ENCODE measurements at places on chromosomes 16 and 17.

- DNase-seq: peak; percentile 83
These were observed 31.0 kb upstream of the SLC5A10 start for GRCh38 chr17:18920911-18921441.

GRCh38 chr17:41163828-41164227 is 3.3 kb upstream of the KRTAP4-4 start:
- DNase-seq: no peak

DNA sequence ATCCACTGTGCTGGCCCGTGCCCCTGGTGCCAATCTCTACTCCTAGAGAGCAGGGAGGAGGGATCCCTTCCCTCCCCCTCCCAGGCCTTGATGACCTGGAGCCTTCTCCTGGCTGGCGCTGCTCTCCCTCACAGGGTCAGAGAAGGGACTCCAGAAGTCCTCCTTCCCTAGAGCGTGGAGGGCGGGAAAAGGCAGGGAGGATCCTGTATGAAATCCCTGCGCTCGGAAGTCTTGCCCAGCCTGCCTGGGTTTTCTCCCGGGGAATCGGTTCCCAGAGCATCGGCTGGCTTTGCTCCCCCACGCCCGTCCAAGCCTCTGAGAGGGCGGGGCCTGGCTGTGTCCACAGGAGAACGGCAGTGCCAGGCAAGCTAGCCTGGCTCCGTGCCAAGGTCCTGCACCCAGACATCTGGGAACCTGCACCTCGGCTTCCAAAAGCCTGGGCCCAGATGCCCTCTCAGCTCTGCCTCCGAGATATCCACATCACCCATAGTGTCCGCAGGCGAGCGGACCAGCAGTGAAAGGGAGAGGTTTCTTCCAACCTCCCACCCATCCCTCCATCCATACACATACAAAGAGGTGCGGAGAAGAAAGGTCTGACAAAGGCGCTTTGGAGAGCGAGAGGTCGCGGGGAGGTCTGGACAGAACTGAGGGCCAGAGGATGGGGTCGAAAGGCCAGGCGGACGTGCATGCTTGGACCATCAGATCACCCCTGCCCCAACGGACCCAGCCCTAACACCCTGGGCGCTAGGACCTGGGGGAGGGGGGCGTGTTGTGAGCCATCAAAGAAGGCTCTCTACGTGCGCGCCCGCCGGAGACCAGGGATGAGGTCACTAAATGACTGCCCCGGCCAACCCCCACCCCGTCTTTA is 1.1 kb downstream of the MPP2 start:
- no peak for DNase-seq

- no peak for DNase-seq
These were observed 3.5 kb downstream of the C17orf100 start for GRCh38 chr17:6654841-6655731.

DNA sequence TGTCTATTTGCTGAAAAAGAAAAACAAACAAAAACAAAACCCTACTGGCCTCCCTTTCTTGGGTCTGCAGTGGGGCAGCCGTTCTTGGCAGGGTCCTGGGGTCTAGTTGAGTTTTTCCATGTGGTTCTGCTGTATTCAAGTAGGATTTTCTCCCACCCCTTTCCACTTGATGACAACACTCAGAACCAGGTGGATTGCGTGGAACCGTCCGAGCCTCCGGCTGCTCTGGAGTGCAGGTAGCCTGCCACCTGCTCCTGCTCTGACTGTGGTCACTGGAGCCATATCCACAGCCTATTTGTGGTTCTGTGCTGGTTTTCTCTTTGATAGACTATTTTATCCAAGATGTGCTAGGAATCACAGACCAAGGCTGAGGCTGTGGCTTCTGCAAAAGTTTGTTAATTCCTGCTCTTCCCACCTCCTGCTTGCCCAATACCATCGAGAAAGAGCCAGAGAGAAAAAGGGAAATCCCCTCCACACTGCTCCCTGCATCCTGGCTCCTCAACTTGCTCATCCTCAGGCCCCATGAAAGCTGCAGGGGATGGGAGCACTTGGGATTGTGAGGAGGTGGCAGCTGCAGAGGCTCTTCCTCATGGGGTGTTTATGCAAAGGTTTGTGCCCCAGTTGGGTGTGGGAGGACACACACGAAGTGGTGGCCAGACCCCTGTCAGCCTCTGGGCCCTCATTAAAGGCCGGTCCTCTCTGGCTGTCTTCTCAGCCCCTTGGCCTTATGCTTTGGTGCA is 377.8 kb upstream of the TNRC6C start:
- DNase-seq: no peak

DNA sequence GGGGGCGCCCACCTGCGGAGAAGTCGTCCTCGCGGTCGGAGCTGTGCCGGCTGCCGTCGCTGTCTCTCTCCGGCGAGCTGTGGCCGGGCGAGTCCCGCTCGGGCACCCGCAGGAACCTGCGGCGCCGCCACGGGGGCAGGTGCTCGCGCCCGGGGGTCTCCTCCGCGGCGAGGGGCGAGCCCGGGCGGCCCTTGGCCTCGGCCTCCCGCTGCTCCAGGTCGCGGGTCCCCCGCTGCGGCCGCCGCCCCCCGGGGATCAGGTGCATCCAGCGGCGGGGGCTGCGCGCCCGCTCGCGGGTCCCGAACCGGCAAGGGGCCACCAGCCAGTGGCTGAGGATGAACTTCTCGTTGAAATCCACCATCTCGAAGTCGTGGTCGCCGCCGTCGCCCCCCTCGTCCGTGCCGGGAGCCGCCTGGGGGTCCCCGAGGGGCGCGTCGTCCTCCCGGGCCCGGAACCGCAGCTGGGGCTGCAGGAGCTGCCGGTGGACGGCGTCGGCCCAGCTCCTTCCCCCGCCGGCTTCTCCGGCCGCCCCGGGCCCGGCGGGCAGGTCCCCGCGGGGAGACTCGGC is 41.4 kb upstream of the BHLHA9 start:
- DNase-seq: peak; percentile 31

- no peak for DNase-seq
These were observed 15.1 kb upstream of the RASD1 start for GRCh38 chr17:17511293-17511741.

GRCh38 chr17:56658648-56659047 is 65.1 kb downstream of the NOG start:
- no peak for DNase-seq

GRCh38 chr16:11429123-11429522 is 83.9 kb downstream of the RMI2 start:
- no peak for DNase-seq

GRCh38 chr17:42240201-42240600 is 36.0 kb downstream of the STAT5B start:
- DNase-seq: no peak

- peak; percentile 97 for DNase-seq
These were observed 31.3 kb downstream of the MYO18A start for GRCh38 chr17:29148790-29149430.

Data from GM12865 (cell line).